SJCRH30 (cell line): ENCODE measurements at places on chromosomes 11 and 22. TPM values are rescaled to one million over a fixed set of nuclear protein-coding genes. Genes with fewer than 3 reads are reported as not detected.
A peak's percentile ranks its signal among the peaks of the same experiment; 100 is the strongest.

Gene DTX4
- total RNA-seq = 26.3 and 26.7 TPM in 2 replicates

Gene KIAA1671
- 19.7 and 20.4 TPM in 2 replicates for total RNA-seq

Gene H19
- 0.10 TPM in 1 of 2 replicates, not detected in the other for total RNA-seq

Gene DERL3
- total RNA-seq = not detected in 2 replicates

Gene PDGFB
- total RNA-seq = 0.05 and 0.26 TPM in 2 replicates

Gene POU2AF1
- total RNA-seq = not detected in 2 replicates

- DNase-seq = no peak
Measured at GRCh38 chr11:115739146-115739545, 234.9 kb upstream of the CADM1 start.

DNA sequence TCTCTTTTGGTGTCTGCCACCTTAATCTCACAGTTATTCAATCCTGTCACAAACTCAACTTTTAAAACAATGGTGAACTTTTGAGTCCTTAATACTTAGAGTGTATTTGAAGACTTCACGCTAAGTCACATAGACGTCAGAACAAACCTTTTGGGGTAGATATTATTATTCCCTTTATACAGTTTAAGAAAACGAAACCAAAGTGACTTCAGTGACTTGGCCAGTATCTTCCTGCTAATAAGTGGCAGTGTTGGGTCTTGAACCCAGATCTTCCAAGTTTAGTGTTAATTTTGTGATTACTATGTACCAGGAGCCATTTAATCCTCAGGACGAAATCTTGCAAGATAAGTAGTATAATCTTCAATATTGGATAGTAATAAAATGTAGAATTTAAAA lies 691 bp downstream of the CEP295 start:
- no peak for DNase-seq

- no peak for DNase-seq
Measured at GRCh38 chr22:42236848-42237247, 33.6 kb downstream of the TCF20 start.

GRCh38 chr11:112300094-112300786 lies 39.6 kb upstream of the PLET1 start:
- DNase-seq = no peak

DNA sequence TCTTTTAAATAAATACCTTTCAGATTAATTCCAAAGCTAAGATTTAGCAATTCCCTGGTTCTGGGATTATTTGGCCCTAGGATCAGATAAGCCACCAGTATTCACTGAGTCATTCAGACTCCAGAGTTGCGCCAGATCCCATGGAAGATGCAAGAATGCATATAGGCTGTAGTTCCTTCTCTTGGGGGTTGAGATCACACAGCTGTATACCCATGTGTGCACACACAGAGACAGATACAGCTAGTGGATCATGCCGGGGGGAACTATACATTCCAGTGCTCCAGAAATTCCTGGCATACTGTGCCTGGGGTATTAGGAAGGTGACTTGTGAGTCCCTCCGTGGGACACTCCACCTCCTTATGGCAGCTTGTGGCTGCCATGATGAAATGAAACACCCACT lies 75.4 kb downstream of the ZBTB16 start:
- no peak for DNase-seq

GRCh38 chr22:50672471-50673230 lies at the start of gene SHANK3:
Gene SHANK3 (plus strand): TSS chr22:50672823.
- DNase-seq = no peak

DNA sequence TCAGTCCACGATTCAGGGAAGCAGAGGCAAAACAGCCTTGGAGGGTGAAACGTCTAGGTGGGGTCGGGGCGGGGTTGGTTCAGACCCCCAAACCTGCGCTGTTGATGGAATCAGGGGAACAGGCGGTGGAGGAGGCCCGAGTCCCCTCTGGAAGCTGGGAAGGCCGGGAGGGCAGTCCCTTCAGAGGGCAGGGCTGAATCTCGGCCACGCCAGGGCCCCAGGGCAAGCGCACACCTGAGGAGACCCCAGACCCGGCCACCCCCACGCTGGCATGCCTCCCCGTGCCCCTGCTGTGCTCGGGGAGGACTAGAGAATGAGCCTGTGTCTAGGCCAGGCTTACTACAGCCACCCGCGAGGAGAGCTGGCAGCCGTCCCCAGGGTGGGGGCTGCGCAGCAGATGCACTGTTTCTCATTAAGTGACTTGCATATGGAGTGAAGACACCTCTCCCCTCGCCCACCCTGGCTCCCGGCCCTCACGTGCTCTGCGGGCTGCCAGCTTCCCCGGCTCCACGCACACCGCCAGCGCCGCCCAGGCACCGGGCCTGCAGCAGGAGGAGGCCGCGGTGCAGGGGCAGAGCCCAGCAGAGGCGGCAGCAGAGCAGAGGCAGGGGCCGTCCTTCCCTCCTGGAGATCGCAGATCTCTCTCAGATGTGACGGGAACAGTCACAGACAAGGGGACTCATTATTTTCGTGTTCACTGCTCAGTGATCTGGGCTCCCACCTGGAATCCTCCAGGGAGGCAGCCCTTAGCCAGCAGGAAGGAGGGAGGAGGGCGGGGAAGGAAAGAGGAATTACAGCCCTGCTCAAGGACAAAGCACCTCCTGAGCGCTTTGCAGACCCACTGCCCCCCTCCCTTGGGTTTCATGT lies 47.1 kb upstream of the OPCML start:
- no peak for DNase-seq

GRCh38 chr22:23827351-23827995 lies 11.3 kb downstream of the DERL3 start:
- no peak for DNase-seq

- DNase-seq = no peak
Measured at GRCh38 chr11:78110830-78111229, 28.6 kb downstream of the ALG8 start.

- DNase-seq = no peak
Measured at GRCh38 chr22:21450858-21451353, 16.3 kb upstream of the TMEM191C start.

GRCh38 chr11:71200761-71201160 lies 51.6 kb downstream of the SHANK2 start:
- no peak for DNase-seq

DNA sequence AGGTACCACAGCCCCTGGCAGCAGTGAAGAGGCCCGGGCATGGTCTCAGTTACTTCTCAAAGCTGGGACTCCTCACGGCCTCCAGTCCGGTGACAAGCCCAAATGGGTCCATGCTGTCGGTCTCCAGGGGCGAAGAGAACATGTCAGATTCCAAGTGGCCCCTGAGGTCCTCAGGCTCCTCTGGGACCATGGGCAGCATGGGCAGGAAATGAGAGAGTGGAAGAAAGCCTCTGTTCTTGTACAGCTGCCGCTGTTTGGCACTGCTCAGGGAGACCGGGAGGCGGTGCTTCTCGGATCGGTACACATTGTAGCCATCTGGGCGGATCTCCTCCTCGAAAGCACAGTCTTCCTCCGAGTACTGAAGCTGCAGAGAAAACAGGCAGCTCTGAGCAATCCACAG lies 4.6 kb downstream of the FGF19 start:
- DNase-seq = peak; percentile 37

- no peak for DNase-seq
Measured at GRCh38 chr11:71301046-71301857, 48.9 kb upstream of the SHANK2 start.

GRCh38 chr11:42239188-42239587 lies 779.7 kb upstream of the LRRC4C start:
- no peak for DNase-seq

DNA sequence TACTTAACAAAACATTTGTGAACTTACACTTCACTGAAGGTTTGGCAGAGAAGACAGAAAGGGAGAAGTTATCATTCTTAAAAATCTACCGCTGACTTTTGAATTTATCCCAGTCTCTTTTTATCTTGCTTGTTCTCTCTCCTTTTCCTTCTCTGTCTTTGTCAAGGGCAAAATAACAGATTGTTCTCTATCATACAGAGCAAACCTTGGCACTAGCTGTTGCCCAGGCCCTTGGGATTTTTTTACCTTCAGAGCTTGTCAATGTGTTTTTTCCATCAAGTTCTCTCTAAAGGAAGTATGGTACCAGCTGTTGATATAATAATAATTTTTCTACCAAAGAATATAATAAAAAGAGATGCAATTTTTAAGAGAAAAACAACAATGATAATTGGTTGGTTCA lies 67.2 kb downstream of the PPME1 start:
- DNase-seq = no peak

GRCh38 chr11:102891736-102892135 lies 17.0 kb upstream of the MMP12 start:
- DNase-seq = no peak

DNA sequence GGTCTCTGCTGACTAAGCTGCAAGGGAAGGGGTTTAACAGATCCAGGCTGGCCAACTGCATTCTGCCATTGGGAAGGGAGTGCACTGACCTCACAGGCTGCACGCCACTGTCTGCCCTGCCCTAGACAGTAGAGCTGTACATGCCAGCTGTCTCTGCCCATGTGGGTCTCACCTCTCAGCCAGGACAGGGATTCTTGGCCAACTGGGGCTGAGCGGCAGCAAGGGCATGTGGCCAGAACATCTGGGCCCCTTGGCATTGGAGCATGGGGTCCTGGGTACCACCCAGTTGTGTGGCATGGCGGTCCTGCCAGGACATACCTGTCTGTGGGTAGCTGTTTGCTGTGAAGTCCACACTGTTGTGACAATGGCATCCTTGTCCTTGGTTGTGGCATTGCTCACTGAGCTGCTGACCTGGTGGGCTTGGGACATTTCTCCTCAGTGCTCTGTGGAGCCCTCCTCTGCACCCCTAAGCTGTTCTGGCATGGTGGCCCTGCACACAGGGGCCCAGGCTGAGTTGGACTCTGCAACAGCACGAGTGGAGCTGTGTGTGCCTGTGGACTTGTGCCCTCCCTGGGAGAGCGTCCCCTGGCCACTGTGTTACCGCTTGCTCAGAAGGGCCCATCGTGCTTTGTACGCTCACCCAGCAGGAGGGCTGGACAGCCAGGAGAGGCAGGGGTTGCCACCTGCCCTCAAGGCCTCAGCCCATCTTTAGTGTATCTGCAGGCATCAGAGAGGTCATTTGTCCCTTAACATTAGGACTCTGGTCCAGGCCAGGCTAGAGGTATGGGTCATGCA lies 46.7 kb downstream of the MED15 start:
- DNase-seq = no peak

GRCh38 chr11:116184763-116185162 lies 588.0 kb downstream of the BUD13 start:
- DNase-seq = no peak

GRCh38 chr22:29971607-29972006 lies 88.6 kb downstream of the MTMR3 start:
- DNase-seq = no peak

GRCh38 chr11:41309716-41310115 lies 149.7 kb downstream of the LRRC4C start:
- DNase-seq = no peak

DNA sequence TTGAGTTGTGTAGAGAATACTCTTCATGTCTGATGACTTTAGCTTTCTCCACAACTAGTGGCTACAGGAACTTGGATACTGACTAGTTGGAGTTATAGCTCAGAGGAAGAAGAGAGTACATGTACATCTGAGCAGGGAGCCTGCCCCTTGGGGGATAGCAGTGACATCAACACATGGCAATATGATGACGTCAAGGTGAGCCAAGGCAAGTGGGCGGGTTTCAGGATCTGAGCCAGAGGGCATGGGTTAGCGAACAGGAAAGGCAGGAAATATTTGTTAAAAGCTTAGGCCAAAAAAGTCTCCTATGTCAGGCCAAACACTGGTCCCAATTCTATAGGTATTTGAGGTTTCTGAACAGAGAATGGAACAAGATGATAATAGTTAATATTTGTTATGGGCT lies 42.0 kb upstream of the HORMAD2 start:
- peak; percentile 51 for DNase-seq
